AG04449 (cell line): ENCODE measurements at places on chromosomes 2 and 18.

DNA sequence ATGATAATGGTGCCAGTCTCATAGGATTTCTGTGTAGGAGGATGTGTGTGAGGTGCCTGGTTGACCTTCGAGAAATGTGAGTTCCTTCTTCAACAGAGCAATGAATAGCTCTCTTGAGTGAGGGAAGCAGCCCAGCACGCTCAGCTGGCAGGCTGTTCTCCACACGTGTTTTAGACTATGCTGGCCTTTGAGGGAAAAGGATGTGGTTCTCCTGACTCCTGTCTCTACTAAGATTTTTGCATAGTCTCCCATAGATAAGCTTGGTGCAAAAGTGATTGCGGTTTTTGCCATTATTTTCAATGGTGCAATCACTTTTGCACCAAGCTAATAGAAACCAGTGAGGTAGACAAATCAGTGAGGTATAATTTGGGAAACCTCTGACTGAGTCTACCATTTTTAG, 284.1 kb downstream of the SLC4A3 start:
- no peak for DNase-seq

- no peak for DNase-seq
These were observed 58.3 kb downstream of the INSIG2 start for GRCh38 chr2:118146315-118147283.

GRCh38 chr2:97267411-97268074, 154.6 kb downstream of the ANKRD36 start:
- DNase-seq, result no peak

GRCh38 chr2:88603146-88603545, 24.1 kb downstream of the EIF2AK3 start:
- DNase-seq, result no peak

DNA sequence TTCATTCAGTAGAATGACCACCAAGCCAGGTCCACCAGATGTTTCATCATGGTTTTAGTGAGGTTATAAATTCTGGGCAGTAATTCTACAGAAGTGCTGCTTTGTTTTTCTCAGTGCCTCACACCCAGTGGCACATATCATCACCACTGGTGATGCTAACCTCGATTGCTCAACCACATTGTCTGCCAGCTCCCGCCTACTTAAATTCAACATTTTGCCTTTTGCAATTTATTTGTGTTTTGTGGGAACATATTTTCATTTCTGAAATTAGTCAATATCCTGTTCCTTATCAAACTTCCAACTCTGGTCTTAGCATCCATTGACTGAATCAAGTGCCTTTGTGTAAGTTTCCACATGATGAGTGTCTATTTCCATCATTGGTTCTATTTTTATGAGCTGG, 62.3 kb upstream of the TMEM178A start:
- no peak for DNase-seq

- DNase-seq, result no peak
These were observed 1109.7 kb downstream of the SOCS6 start for GRCh38 chr18:71398531-71398930.
